Smooth muscle cell of the pulmonary artery (primary cell): ENCODE measurements at places on chromosomes 2 and 18. TPM values are rescaled to one million over a fixed set of nuclear protein-coding genes. Genes with fewer than 3 reads are reported as not detected.

ZAP70 gene
- total RNA-seq: 0.13 TPM in 1 of 2 replicates, not detected in the other

IL36B gene
- not detected in 2 replicates for total RNA-seq

AGXT gene
- not detected in 2 replicates for total RNA-seq

ANKAR gene
- total RNA-seq: 4.3 and 7.0 TPM in 2 replicates

CKAP2L gene
- 1.3 and 4.0 TPM in 2 replicates for total RNA-seq

SERPINB10 gene
- total RNA-seq: not detected in 2 replicates

SLC30A3 gene
- total RNA-seq: 0.03 and 0.26 TPM in 2 replicates

FBXO41 gene
- 0.72 and 2.0 TPM in 2 replicates for total RNA-seq

AFTPH gene
- total RNA-seq: 27.7 and 29.6 TPM in 2 replicates

UGT1A5 gene
- not detected in 2 replicates for total RNA-seq

MYL1 gene
- not detected in 2 replicates for total RNA-seq

IL1RN gene
- total RNA-seq: not detected in 2 replicates

SERPINB4 gene
- not detected in 2 replicates for total RNA-seq

CD8B gene
- not detected in 2 replicates for total RNA-seq

KCNK3 gene
- total RNA-seq: 0.89 and 4.1 TPM in 2 replicates

TEX44 gene
- not detected in 2 replicates for total RNA-seq

CDK5R2 gene
- not detected in 2 replicates for total RNA-seq

HOXD4 gene
- 0.46 and 4.6 TPM in 2 replicates for total RNA-seq

ACOXL gene
- not detected in 2 replicates for total RNA-seq

MYCN gene
- total RNA-seq: 0.07 TPM in 1 of 2 replicates, not detected in the other

GTF2A1L gene
- total RNA-seq: 1.4 and 3.8 TPM in 2 replicates

HOXD8 gene
- 0.46 and 1.4 TPM in 2 replicates for total RNA-seq

ZNF521 gene
- 17.5 and 20.7 TPM in 2 replicates for total RNA-seq

RNF25 gene
- total RNA-seq: 21.2 and 21.8 TPM in 2 replicates

KRCC1 gene
- 16.2 and 19.9 TPM in 2 replicates for total RNA-seq

CDH19 gene
- total RNA-seq: 0.33 and 4.3 TPM in 2 replicates

SPC25 gene
- 0.17 and 1.1 TPM in 2 replicates for total RNA-seq

SULT1C4 gene
- total RNA-seq: 0.13 and 0.17 TPM in 2 replicates

TPO gene
- not detected in 2 replicates for total RNA-seq

RAD51AP2 gene
- total RNA-seq: 0.03 TPM in 1 of 2 replicates, not detected in the other

NPHP1 gene
- total RNA-seq: 3.9 and 4.4 TPM in 2 replicates

CLEC4F gene
- total RNA-seq: not detected in 2 replicates

TRABD2A gene
- total RNA-seq: 4.0 and 4.7 TPM in 2 replicates

ALLC gene
- total RNA-seq: not detected in 2 replicates

ASIC4 gene
- total RNA-seq: 0.39 and 0.46 TPM in 2 replicates

GALR1 gene
- total RNA-seq: not detected in 2 replicates

C2orf72 gene
- total RNA-seq: 3.3 and 6.3 TPM in 2 replicates
